ENCODE measurements at places on chromosomes 2 and 18.

- DNase-seq, result no peak
Observed at GRCh38 chr2:110115291-110116032, at the start of gene MALL. TSS of gene MALL (minus strand) at chr2:110115822. CDS start at chr2:110115792, 30 bp downstream.

DNA sequence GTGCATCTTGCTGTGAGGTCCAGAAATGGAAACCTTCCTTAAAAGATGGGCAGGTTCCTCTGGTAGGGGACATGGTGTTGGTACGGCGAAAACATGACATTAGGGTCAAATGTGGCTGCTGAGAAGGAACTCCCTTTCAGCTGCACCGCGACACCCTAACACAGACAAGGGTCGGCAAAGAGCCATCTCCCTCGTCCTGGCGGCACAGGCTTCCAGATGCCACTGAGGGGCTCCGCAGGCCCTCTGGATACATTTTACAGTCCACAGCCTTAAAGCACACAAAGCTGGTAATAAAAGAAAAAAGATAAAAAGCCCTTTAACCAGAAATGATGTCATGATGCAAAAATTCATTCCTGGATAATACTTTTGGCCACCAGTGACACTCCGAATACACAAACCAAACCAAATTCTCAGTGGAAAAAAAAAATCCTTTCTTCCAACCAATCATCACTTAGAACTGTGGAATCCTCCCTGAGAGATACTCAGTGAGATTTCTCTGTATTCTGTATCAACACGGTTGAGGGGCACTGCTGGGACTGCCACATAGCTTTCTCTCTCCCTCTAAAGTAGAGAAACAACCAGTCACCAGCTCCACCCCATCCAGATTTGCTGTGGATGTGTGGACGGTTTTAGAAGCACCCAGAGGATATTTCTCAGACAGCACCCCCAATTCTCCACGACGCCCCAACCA is 174.8 kb downstream of the HDAC4 start:
- peak; percentile 50 for DNase-seq

DNA sequence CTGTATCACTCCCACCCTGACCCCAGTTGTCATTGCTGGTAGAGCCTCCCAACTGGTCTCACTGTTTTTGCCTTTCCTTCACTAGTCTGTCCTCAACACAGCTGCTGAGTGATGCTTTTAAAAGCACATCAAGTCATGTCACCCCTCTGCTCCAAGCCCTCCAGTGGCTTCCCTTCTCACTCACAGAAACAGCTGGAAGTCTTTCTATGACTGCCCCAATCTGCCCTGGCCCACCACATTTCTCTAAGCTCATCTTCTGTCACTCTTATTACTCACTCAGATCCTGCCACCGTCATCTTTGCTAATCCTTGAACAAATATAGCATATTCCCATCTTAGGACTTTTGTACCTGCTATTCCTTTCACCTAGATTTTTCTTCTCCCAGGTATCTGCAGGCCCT is 242.6 kb upstream of the RBBP8 start:
- no peak for DNase-seq

- no peak for DNase-seq
Observed at GRCh38 chr2:12173943-12174340, 427.5 kb downstream of the LPIN1 start.

- DNase-seq, result no peak
Observed at GRCh38 chr2:218960309-218961165, 1.1 kb downstream of the CDK5R2 start.

GRCh38 chr2:18889565-18890332 is 300.4 kb upstream of the NT5C1B start:
- DNase-seq, result no peak

- DNase-seq, result no peak
Observed at GRCh38 chr2:75565472-75566462, 5.0 kb upstream of the EVA1A start.

DNA sequence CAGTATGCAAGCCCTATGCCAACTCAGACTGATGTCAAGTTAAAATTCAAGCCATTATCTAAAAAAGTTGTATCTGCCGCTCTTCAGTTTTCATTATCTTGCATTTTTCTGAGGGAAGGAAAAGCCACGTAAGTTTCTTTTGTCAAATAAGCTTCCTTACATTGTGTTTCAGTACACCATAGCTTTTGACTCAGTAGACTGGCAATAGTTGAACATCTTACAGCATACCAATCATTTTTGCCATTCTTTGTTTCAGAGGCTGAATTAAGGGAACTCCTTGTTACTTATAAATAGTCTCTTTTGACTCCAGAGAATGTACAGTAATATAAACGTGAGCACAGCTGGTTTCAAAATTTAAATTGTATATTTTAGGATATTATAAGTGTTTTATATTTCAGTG is 120.6 kb downstream of the EHBP1 start:
- DNase-seq, result no peak

GRCh38 chr2:232525791-232526371 is at the start of gene CHRND:
TSS of gene CHRND (plus strand) at chr2:232526160. CDS start at chr2:232526216, 56 bp downstream.
- DNase-seq, result peak; percentile 82

- no peak for DNase-seq
Observed at GRCh38 chr2:75133621-75134570, 65.4 kb downstream of the TACR1 start.

GRCh38 chr18:12863687-12864216 is 20.3 kb downstream of the PTPN2 start:
- DNase-seq, result no peak

GRCh38 chr2:230708204-230708603 is 4.4 kb upstream of the CAB39 start:
- no peak for DNase-seq

DNA sequence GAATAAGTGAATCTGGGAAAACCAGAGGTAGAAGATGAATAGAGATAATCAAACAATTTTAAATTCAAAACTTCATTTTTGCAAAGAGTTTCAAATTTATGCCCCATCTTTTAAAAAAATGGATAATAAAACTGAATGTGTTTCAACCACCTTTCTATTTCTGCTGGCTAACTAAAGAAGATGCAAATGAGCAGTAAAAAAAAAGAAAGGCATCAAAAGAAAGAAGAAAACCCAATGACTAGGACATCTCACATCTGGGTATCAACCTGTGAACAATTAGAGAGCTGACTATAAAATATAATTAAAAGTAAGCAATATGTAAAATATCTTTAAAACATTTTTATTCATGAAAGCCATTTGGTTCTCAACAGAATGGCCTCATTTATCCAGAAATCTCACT is 2.5 kb downstream of the PGAP1 start:
- DNase-seq, result no peak

DNA sequence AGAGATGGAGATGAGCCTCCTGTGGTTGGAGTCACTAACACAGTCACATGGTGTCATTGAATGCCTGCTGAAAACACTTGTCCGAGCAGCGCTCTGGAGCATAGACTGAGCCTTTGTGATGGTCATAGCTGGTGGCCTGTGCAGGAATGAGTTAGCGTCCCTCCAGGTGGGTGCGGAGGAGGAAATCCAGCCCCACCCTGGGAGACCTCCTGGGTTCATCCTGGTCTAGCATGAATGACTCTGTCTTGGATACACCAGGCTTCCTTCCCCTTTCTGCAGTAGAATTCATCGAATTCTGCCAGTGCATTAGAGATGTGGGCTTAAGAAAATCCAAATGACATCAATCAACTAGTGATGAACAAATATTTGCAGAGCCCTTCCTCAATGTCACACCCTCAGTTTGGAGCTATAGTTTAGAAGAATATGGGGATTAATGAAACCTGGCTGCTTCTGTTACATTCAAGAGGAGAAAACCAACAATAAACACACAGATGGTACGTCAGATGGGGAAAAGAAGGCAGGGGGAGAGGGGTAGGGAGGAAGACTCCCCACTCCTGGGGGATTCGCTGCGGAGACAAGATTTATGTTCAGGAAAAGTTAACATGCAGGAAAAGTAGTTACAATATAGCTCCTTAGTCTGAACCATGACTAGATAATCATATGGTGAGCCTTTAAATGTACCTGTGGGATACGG is 136.7 kb downstream of the DDX1 start:
- no peak for DNase-seq

GRCh38 chr2:12090590-12090989 is 344.2 kb downstream of the LPIN1 start:
- DNase-seq, result no peak

DNA sequence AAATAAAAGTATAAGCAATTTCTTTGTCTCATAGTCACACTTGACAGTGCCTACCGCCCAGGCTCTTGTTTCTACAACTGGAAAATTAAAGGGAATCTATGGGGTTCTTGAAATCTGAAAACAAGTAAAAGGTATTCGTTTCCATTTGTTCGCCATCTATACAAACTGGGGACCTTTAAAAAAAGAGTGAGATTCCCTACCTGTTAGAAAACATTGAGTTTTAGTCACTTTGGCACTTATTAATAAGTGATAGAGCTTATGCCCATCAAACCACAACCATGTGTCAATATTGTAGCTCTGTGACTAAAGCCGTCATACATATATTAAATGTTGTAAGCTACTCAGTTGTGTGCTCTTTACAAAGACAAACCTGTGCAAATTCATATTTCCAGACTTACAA is 13.2 kb downstream of the FN1 start:
- no peak for DNase-seq

DNA sequence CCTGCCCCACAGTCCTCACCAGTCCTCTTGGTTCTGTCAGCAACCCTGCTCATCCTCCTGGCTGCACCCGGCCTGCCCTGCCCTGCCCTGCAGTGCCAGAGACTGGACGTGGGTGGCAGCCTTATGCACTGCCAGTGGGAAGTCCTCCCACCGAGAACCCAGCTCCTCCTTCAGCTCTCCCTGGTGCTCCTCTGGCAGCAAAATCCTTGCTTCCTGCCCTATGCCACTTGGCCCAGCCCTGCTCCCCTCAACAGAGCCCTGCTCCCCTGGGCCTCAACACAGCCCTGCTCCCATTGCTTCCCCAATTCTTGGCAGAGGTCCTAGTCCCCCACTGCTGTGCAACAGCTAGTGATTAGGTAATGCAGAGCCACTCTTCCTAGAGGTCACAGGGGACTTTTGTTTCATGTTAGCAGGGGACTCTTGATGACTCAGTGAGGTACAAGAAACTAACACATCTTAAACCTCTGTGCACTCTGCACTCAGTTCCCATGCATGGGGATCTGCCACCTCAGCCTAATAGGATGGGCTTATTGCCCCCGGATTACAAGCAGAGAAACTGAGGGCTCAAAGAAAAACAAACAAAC is 58.0 kb upstream of the EDAR start:
- no peak for DNase-seq

DNA sequence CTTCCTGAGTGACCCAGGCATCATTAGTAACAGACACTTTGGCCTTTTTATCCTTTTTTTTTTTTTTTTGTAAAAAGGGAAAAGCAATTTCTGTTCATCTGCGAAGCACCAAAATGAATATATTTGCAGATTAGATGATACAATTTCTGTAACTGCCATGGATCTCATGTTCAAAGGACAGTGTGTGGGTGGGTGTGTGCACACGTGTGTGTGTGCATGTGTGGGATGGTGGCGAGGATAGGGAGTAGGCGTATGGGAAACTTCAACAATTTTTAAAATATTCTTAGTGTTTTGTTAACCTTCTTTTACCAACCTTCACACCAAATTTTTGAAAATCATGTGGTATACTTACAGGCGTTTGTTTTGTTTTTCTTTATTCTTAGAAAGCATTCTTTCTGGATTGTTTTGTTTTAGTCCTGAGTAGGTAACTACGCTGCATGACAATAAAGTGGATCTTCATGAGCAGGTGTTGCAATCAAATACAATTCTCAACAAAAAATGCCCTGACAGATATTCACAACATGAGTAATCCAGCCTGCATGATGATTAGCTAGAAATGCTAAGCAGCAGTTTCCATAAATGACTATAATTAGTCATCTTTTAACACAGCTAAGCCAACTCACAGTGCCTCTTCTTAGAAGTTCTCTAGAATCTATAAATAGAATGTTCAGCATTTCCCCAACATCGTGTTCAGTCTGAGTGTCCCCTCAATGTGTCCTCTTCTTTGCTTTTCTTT is 53.5 kb upstream of the RMDN2 start:
- DNase-seq, result no peak

GRCh38 chr2:182916417-182916816 is 50.0 kb upstream of the FRZB start:
- no peak for DNase-seq

DNA sequence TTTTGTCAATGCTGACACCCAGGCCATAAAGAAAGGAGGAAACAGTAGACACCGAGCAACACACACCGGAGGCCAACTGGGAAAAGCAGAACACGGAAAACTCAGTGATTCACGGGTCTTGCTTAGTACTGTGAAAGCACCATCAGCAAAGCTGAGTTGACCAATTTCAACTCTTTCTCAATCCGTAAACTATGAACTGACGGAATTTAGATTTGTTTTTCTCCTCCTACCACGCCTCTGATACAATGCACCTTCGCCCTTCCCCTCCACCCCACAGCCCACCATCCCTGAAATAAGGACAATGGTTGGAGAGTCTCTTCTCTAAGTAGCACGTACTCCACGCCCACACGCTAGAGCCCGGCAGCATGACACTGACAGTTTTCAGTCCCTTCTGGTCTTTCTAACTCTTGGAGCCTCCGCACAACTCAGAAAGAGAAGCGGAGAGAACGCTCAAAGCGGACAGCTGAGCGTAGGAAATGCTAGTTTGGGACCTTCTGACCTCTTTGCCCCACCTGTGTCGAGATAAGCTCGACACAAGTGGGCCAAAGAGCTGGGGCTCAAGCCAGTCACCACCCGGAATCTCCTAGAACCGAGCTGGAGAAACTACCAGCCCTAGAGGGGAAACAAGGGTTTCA is 669 bp downstream of the LNPK start:
- DNase-seq, result peak; percentile 69

DNA sequence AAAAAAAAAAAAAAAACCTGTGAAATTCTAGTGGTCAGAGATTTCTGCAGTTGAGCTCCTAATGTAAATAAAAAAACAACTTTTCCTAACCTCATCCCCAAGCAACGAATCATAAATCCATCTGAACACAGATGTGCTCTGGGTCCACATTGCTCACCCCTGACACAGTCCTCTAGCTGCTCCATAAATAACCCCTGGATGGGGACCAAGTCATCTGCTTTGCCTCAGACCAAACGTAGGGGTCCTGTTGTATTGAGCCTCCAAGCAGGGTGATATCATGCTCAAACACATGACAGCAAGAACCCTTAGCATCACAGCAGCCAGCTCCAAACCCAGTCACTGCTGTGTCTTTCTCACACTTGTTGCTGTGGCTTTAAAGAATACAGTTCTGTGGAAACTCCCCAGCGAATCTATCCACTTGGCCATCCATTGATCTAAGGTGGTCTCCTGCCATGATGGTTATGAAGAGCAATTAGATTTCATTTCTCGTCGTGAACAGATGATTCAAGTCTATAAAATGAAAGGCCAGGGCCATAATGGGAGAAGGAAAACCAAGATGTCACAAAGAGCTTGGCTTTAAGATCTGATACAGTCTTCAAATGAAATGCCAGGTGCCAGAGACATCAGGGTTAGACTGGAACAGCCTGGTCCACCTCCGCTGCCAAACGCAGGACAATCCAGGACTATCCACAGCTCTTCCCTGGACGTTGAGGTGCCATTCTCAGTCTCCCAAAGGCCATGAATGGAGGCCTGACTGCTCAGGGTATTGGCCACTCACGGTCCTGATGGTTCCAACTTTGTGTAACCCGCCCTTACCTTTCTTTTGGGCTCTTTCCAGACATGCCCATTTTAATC is 39.0 kb downstream of the TBC1D8 start:
- DNase-seq, result peak; percentile 48

All from right forelimb (tissue), 1 donor.